ENCODE measurements at places on chromosomes 4 and X. TPM values are rescaled to one million over a fixed set of nuclear protein-coding genes. Genes with fewer than 3 reads are reported as not detected.

DNA sequence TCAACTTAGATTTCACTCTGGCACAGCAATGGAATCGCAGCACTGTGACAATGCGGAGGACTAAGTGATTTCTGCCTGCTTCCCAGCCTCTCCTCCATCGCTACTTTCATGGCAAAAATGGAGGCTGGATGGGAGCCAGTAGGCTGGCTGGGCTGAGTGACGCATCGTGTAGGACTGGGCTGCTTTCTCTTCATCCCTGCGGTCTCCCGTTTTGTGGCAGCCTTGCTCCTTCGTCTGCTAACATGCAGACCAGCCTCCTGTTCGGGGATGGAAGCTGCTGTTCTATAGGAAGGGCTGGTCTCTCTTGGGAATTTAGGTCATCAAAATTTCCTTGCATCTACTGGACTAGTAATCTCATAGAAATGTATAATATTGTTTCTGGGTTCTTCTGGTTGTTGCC is 15.8 kb upstream of the RGS12 start:
- no peak overlapping the region for H3K27ac ChIP-seq
- H3K27me3 ChIP-seq: peaks cover 1% of the 10 kb centered on the region
- no peak for DNase-seq
- H3K36me3 ChIP-seq: no peaks in the 10 kb centered on the region
- no peak overlapping the region for H3K4me3 ChIP-seq

DNA sequence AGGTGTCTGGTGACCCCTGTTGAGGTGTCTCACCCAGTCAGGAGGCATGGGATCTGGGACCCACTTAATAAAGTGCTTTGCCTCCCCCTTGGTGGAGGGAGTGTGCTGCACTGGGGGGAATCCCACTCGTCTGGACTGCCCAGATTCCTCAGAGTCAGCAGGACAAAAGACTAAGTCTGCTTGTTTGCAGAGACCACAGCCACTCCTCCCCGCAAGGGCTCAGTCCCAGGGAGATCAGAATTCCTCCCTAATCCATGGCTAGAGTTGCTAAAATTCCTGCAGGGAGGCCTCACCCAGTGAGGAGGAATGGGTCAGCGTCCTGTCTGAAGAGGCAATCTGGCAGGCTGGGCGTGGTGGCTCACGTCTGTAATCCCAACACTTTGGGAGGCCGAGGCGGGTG is 442.2 kb downstream of the PABPC4L start:
- H3K36me3 ChIP-seq: no peaks in the 10 kb centered on the region
- DNase-seq: no peak
- no peaks in the 10 kb centered on the region for H3K4me1 ChIP-seq
- no peak overlapping the region for H3K4me3 ChIP-seq

DNA sequence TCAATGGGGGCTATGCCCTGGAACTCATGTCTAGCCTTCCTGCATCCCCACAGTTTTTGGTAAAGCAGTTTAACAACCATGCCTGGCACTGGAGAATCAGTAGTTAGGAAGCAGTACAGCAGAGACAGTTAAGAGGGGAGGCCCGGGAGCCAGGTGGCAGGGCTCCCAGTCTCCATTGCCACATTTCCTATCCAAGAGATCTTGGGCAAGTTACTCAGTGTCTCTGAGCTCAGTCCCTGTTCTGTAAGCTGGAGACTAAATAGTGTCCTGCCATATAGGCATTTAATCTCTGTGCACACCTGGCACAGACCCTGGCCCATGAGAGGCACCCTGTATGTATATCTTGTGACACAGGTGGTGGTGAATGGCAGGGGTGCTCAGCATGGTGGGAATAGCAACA is 156.1 kb upstream of the EOLA2 start:
- H3K36me3 ChIP-seq: no peaks in the 10 kb centered on the region
- H3K4me3 ChIP-seq: no peak overlapping the region
- H3K4me1 ChIP-seq: no peaks in the 10 kb centered on the region
- DNase-seq: no peak

DNA sequence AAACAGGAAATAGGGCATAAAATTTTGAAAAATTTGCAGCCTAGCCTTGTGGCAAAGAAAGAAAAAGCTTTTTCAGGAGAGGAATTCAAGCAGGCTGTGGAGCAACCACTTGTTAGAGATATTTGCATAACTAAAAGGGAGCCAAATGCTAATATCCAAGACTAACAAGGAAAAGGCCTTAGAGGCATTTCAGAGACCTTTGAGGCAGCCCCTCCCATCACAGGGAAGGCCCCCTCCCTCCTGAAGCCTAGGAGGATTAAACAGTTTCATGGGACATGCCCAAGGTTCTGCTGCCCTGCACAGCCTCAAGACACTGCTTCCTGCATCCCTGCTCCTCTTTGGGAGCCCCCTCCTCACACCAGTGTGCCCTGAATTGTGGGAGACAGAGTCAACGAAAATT is 275.4 kb upstream of the SFRP2 start:
- H3K4me1 ChIP-seq: no peaks in the 10 kb centered on the region
- H3K4me3 ChIP-seq: no peak overlapping the region
- H3K27ac ChIP-seq: no peak overlapping the region
- peaks cover 1% of the 10 kb centered on the region for H3K36me3 ChIP-seq
- no peaks in the 10 kb centered on the region for H3K27me3 ChIP-seq

Gene CCDC120
- 3.6 TPM for total RNA-seq

Gene PAQR3
- 10.2 TPM for total RNA-seq

All from activated CD4-positive, alpha-beta memory T cell treated with anti-CD3 and anti-CD28 coated beads for 36 hours (primary cell).